ENCODE measurements at places on chromosomes 5 and 9.

GRCh38 chr9:16964228-16964627 is 93.8 kb upstream of the BNC2 start:
- peak; percentile 99 for DNase-seq

DNA sequence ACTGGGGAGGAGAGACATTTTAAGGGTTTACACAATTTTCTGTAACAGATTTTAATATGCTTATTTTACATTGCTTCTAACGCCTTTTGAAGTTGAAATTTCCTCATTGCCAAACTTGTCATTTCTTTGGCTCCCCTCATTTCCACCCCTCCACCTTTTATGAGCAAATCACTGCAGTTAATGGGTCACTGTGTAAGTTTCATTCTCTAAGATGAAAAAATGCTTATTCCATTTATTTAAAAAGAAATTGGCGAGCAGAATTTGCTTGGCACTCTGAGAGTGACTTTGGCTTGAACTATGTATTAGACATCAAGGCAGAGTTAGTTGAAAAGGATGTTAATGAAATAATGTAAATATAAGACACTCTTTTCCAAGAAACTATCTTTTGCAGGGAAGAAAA is 66.6 kb downstream of the ITGA1 start:
- DNase-seq, result no peak

- no peak for DNase-seq
These were observed 90.4 kb downstream of the RIC1 start for GRCh38 chr9:5719100-5719926.

DNA sequence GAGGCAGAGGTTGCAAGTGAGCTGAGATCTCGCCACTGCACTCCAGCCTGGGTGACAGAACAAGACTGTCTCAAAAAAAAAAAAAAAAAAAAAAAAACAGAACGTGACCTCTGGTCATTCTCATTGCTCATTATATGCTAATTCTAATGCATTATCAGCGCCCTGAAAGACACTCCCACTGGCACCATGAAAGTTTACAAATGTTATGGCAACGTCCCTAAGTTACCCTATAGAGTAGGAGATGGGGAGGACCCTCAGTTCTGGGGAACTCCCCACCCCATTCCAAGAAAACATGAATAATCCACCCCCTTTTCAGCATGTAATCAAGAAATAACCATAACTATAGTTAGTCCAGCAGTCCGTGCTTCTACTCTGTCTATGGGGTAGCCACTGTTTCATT is 48.9 kb upstream of the DENND4C start:
- no peak for DNase-seq

DNA sequence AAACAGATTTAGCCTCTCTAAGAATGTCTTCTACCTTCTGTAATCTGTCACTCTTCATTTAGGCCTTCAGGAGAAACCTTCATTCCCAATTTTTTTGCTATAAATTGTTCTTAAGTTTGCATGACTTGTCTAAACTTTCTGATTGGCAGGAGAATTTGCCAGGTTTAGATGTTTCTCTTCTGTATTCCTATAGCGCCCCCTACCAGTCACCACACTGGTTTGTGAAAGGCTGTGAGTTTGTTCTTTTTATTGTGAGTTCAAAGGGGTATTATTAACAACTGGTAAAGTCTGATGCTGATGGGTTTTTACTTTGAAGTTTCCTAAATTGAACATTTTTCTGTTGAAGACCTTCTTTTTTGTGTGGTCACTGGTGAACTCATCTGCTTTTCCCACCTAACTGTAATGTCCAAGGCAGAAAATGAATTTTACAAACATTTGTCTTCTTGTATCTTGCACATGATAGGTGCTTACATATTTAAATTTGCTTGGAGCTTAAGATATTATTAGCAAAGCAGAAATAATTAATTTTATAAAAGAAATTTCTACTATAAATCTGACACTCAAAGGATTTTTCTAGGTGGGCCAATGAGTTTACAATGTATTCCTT is 18.4 kb upstream of the F2RL2 start:
- peak; percentile 62 for DNase-seq

Measured in HCEC 1CT (cell line).